Stimulated activated CD8-positive, alpha-beta memory T cell treated with anti-CD3 and anti-CD28 coated beads, Interleukin-7, amount 100 ng/mL, for 48 hours (primary cell): ENCODE measurements at places on chromosomes 5 and 9.
A peak's percentile ranks its signal among the peaks of the same experiment; 100 is the strongest.

DNA sequence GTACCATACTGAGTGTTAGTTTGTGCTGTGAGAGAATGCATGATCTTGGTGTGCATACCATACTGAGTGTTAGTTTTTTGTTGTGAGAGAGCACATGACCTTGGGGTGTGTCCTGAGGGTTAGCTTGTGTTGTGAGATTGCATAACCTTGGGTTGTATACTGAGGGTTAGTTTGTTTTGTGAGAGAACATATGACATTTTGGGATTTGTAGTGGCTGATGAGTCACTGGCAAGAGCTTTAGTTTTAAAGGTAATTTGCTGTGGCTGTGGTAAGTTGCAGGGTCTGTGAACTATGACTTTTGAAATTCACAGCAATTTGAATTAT, 1068.3 kb upstream of the EDIL3 start:
- no peak for DNase-seq

GRCh38 chr5:180470966-180471582, 23.1 kb upstream of the CNOT6 start:
- peak; percentile 26 for DNase-seq

DNA sequence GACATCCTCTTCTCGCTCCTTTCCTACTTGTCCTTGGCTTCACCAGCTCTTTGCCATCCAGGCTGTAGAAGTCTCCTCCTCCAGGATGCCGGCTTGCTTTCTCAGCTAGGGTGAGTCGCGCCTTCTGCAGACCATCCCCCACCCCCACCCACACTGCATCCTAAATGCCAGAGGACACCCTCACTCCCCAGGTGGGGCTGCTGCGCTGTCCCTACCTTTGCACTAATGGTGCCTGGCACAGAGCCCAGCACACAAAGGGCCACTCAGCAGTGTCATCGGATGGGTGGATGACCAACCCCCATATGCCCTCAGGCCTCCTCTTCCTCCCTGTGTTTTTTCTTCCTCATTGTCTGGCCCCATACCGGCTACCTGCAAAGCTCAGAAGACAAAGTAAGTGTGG, 14.8 kb downstream of the IL9 start:
- DNase-seq, result no peak

DNA sequence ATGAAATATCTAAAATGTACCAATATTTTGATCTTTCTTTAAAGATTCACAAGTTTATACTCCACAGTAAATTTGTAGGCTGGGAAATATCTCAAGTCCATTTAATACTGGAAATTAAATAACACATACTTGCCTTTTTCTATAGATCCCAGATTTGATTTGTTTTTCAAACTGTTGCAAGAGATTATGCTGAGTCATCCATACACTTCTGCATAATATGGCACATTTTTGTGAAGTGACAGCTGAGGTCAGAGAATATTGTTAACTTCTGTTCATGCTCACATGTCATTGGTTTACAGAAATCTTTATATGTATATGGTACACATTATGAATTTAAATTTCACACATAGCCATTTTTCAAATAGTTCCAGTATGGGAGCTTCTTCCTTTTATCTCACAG, 1066.3 kb upstream of the NUDT12 start:
- DNase-seq, result no peak

- no peak for DNase-seq
These were observed 478.6 kb upstream of the WWC1 start for GRCh38 chr5:167812871-167813270.

DNA sequence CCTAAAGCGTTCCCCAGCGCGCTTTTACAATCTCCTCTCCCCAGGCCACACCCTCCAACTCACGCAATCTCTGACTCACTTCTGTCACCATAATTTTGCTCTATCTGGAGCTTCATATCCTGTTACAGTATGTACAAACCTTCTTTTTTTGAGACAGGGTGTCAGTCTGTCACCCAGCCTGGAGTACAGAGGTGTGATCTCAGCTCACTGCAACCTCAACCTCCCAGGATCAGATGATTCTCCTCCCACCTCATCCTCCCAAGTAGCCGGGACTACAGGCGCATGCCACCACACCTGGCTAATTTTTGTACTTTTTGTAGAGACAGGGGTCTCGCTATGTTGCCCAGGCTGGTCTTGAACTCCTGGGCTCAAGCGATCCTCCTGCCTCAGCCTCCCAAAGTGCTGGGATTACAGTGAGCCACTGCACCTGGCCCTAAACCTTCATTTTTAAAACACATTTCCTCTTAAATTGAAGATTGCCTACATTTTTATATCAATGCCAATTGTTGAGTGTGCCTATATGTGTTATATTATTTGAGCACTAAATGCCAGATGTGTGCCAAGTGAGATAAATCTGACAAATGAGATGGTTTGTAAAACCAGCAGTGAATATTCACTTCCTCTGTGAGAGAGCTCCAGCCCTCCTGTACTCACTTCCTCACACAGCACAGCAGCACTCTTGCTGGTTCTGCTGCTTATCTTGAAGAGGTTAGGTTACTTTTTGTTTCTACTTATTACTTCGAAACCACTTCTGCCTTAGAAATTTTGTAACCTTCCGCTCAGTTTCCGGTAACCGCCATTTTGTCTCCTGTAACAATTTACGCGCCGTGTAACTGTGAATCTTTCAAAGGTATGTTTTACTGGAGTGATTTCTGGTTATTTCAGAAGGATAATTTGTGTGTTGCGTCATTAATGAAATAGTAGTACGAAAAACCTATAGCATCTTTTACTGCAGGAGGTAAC, 57.9 kb downstream of the DOCK8 start:
- DNase-seq, result peak; percentile 23

GRCh38 chr9:92633614-92634278, 36.2 kb downstream of the IPPK start:
- no peak for DNase-seq

GRCh38 chr9:108859459-108860114, 2.5 kb upstream of the ACTL7A start:
- DNase-seq, result no peak

DNA sequence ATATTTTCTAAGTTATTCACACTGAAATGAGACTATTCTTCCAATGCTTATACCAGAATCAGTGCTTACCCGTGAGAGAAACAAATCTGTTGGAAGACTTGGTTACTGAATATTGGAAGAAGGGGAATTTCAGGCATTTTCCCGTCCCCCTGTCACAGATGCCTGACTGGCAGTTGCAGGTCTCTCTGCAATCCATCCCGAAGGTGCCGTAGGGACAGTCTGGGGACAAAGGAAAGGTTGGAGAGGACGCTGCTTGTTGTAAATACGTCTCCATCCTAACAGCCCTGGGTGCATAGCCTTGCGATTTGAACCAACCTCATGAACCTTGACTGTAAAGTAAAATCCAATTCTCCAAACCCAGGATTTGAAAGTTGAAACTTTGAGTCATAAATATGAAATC, 3.5 kb downstream of the ESM1 start:
- DNase-seq, result no peak

DNA sequence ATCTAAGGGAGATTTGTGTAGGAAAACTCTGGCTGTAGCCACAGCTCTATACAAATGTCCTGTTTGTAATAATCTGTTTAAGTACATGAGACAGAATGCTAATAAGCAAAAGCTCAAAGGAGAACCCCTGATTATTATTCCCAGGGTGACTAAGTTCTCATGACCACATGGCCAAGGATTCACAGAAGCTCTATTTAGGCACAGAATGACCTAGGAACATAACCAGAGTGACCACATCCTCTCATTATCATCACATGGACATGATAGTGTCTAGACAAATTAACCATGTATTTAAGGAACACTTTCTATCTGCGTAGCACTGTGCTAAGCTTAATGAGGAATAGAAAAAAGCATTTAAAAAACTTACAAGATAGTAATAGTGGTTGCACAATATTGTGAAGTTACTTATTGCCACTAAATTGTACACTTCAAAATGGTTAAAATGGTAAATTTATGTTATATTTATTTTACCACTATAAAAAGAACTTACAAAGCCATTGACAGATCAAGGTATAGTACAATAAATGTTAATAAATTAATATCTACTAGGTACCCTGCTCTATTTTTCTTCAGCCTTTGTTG, 56.3 kb downstream of the STX17 start:
- DNase-seq, result no peak

DNA sequence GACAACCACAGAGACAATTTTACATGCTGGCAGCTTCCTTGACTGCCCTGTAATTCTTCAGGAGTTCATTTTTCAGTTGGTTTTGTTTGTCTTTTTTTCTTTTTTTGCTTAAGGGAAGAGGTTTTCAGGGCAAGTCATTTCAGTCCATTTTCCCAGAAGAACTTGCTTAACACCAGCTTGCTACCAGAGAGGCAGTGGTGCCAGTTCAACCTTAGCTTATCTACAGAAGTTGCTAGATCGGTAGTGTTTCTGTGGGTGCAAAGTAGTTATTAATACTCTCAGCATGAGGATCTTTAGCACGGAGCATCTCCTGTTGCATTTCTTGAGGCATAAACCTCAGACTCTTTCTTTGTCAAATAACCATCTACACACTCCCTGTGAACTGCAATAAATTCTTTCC, 1.1 kb downstream of the SPEF2 start:
- no peak for DNase-seq
